ENCODE measurements at places on chromosomes 2 and 18.

- no peak for DNase-seq
Observed at GRCh38 chr18:3054780-3055179, 41.8 kb upstream of the LPIN2 start.

DNA sequence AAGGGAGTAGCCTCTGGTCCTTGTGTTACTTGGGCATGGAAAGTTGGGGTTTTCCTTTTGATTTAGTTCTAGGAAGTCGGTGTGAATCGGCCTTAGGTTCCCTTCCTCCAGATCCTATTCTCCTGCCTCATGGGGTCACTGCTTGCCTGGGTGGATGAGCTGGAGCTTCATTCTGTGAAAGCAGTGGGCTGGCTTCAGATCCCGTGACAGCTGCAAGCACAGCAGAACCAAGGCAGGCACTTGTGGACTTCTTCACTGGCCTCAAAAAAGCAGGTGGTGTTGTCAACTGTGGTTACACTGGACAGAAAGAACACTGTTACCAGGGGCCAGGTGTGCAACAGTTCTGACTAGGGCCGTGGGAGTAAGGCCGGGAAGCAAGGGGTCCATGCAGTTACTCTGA is 243.4 kb downstream of the LDLRAD4 start:
- peak; percentile 26 for DNase-seq

GRCh38 chr2:74562126-74562775 is 7.7 kb downstream of the DOK1 start:
- DNase-seq = no peak

DNA sequence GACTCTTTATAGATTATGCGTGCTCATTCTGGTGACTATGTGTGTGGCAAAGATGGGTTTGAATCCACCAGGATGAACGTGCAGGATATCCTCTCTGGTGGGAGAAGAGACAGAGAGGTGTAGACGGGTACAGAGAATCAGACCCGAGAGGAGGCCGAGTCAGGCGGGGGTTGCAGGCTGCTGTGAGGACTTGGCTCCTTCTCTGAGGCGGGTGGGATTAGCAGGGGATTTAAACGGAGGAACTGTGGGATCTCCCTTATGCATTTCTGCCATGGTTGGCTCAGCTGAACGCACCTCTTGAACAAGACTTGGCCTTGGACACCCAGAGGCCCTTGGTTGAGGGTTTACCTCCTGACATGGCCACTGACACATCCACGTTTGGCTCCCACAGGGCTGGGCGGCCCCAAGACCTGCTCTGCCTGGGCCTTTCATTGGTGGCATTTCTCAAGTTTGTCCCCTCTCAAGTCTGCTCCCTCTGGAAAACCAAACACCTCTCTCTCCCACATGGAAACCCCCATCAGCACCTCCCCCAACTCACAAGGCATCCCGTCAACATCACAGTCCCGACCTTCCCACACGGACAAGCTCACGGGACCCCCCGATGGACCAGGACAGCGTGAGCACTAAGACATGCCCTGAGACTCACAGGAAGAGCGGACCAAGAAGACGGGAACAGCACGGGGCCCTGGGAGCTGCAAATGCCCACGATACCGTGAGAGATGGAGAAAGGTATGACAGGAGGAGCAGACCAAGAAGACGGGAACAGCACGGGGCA is 158.3 kb downstream of the RTP5 start:
- no peak for DNase-seq

DNA sequence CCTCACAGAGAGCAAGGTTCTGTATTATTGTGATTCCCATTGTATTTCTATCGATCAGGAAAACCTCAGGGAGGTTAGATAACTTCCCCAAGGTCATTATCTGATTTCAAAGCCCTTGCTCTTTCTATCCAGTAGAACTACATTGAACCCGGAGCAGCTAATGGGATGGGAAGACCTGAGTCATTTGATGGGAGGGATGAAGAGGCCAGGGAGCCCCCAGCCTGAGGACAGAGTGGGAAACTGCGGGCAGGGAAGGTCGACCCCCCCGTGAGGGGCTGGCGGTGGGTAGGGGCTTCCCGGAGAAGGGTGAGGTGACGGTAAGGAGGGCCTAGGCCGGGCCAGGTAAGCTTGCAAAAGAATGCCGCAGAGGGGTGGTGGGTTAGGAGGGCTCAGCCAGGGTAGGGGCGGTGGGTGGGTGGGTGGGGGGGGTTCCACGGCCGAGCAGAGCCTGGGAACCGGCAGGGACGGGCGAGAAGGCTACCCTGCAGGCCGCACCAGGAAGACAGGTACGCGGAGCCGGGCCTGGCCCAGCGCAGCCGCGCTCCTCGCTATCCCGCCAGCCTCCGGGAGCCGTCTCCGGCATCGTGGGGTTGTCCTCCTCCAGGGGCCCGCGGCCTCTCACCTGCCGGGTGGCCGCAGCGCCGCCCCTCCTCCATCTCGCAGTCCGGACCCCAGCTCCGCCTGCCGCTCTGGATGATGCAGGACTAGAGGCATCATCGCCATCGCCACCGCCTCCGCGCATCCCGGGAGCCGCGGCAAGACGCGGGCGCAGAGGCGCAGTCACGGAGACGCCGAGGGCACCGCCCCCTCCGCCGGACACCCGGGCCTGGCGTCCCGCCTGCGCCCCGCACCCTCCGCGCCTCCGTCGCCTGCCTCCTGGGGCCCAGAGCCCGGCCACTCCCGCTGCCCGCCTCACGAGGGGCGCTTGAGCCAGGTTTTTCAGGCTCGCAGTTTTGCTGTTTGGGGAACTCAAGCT is at the start of gene GPR75:
GPR75 (minus strand) TSS at position 762 of the 976 bp plus-strand sequence. CDS start 5,211 bp downstream, outside the sequence.
- no peak for DNase-seq

GRCh38 chr18:31684279-31685096 is at the start of gene B4GALT6:
TSS of gene B4GALT6 (minus strand) at chr18:31684581. CDS start at chr18:31684426, 155 bp downstream.
- DNase-seq = peak; percentile 74

- DNase-seq = no peak
Observed at GRCh38 chr2:6011921-6012320, 319.7 kb downstream of the SOX11 start.

- DNase-seq = peak; percentile 26
Observed at GRCh38 chr2:232525791-232526371, at the start of gene CHRND. TSS of gene CHRND (plus strand) at chr2:232526160. CDS start at chr2:232526216, 56 bp downstream.

GRCh38 chr2:109456776-109457175 is 157.0 kb downstream of the SEPTIN10 start:
- no peak for DNase-seq

DNA sequence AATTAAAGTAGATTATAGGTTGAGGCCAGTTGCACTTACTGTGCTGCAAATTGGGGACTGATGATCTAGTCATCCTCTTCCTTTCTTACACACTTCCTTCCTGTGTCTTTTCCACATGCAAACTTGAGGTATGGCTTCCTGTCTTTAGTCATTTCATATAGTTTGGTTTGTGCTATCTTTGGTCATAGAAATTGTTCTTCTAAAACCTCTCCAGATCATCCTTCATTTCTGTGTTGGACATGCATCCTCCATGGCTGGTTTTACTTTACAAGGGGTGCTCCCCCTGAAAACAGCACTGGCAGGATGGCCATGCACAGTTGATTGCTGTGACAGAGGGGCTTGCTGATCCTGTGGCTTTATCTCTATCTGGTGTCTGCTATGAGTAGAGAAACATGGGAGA is 36.5 kb downstream of the MGAT5 start:
- no peak for DNase-seq

- DNase-seq = peak; percentile 33
Observed at GRCh38 chr2:9757501-9758264, 85.6 kb upstream of the TAF1B start.

- no peak for DNase-seq
Observed at GRCh38 chr2:241463276-241464135, 44.9 kb downstream of the STK25 start.

DNA sequence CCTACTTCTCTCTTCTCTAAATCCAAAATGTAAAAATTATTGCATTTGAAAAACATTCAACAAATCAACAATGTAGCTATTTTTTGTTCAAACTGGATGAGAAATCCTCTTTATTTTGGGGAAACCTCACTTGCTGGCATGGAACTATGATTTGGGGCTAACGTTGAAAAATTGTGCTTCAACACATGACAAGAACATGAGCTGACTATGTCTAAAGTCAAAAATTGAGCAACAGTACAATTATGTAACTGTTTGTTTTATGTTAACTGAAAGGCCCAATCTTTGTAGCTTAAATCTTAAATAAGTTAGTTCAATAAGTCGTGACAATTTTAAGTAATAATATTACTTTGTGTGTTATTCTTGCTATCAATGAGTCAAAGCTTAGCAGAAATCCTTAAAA is 67.3 kb downstream of the TMEFF2 start:
- no peak for DNase-seq

GRCh38 chr18:79798346-79798998 is 734 bp downstream of the KCNG2 start:
- DNase-seq = no peak

- DNase-seq = no peak
Observed at GRCh38 chr2:125559186-125559585, 1096.8 kb upstream of the GYPC start.

DNA sequence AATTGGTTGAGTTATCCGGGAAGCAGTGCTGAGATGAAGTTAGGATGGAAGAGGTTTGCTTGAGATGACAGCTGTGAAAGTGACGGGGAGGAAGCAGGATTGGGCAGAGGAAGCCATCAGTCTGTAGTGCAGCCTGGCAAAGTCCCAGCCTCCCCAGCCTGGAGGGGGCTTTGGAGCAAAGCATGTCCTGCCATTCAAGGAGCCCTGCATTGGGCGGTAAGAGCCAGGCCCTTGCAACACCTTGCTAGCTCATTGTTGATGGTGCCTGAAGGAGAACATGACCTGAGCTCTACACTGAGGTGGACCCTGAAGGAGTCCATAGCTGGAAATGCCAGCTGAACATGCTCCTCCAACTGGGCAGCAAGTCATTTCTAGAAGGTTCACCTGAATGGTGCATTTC is 228.9 kb downstream of the ACKR3 start:
- DNase-seq = no peak
